ENCODE measurements at places on chromosomes 6 and 20.

DNA sequence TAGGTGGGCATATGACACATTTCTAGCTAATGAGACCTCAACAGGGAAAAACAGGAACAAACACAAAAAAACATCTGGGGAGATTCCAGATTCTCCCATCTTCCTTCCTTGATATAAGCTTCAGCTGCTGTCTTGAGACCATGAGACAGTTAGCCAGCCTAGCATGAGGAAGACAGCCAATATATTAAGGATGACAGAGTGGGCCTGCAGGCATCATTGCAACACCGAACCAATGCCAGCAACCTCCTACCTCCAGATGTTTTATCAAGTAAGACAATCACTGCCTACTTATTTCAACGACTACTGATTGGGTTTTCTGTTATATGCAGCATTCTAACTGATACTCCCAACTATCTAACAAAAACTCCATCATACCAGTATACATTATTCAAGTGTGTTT lies 119.0 kb downstream of the ISM1 start:
- peak; percentile 89 for DNase-seq

- no peak for DNase-seq
Observed at GRCh38 chr6:93604951-93605350, 185.6 kb upstream of the EPHA7 start.

GRCh38 chr6:45608252-45608913 lies 230.6 kb upstream of the SUPT3H start:
- no peak for DNase-seq

DNA sequence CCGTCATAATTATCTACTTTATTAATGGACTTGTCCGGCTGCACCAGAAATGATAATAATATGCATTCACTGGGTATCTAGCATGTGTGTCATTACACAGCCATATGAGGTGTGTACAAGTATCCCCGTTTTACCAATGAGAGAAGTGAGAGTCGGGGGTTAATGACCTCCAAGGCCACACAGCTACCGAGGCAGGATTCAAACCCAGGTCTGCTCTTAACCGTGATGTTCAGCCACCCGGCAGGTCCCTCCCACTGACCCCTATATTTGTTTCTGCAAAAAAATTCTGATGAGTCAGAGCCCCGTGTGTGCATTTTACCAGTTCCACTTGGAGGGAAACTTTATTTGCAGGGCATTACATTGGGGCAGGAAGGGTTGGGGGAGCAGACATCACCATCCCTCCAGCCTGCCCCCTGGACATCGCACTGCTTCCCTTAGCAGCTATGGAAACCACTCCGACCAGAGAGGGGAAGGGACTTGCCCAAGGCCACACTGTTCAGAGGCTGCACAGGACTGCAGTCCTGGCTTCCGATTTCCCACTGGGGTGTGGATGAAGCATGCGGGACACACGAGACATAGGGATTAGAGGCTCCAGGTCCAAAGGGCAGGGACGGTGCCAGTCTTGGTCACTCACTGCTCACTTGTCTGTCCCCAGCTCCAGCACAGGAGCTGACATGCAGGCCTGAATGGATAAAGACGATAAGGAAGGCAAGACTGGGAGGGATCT lies 10.1 kb upstream of the SRC start:
- DNase-seq = no peak

DNA sequence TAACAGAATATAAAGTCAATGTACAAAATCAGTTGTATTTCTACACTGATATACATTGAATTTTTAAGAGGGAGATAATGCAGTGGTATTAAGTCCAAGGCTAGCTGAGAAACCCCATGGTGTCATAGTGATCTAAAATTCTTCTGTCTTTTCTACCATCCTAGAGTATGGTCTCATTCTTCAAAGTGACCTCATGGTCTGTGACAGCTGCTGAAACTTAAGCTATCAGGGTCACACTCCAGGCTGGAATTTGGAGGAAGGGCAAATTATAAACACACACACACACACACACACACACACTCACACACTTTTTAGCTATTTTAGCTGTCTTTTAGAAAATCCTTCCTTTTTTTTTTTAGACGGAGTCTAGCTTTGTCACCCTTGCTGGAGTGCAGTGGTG lies 47.3 kb upstream of the DYNLRB1 start:
- no peak for DNase-seq

DNA sequence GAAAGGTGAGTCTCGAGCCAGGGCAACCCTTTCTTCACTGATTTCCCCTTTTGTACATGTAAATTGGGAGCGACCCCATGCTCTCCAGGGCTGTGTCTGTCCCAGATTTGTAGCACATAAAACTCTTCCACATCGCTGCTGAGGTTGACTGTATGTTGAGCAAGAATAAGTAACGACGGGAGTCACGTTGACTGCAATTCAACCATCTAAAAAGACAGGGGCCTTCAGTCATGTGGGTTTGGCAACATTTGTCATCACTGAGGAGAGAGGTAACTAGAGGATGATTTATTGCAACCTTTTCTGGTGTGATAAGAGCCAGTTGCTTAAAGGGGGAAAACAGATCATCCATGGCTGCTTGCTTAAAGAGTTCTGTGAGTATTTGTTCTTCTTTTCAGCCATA lies 159.4 kb upstream of the SULF2 start:
- DNase-seq = no peak

DNA sequence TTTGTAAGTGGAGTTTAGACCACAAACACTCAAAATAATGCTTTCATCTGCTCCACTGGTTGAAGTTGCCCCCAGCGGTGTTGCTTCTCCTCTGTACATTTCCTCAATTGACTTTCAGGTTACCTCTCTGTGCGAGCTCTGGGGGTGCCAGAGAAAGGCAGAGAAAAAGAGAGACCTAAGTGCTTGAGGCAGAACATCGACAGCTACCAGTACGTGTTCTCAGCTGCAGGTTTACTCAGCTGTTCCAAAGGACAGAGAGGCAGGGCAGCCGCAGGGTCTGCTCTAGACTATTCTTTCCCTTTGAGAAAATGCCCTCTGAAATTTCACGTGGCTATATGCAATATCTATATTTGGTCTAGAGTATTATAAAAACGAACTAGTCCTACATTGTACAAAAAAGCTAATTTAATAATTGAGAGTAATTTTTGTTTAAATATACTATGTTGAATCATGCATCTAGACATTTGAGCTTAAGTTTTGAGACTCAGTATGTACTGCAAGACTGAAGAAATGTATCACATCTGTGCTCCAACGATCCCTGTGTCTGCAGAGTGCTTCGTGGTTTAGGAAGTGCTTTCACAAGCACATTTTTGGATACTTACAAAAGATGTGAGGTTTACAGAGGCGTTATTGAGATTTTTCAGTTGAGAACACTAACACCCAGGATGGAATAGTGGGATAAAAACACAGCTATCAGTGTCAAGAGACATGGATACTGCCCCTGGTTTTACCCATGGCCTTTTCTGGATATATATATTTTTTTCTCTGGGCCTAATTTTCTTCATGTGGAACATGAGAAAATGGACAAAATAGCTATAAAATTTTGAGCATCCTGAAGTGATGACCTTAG lies 453.6 kb upstream of the FLRT3 start:
- no peak for DNase-seq

All from lower leg skin (tissue), 4 donors.